Activated CD4-positive, alpha-beta T cell treated with anti-CD3 and anti-CD28 coated beads for 48 hours (primary cell): ENCODE measurements at places on chromosomes 12 and 14.

DNA sequence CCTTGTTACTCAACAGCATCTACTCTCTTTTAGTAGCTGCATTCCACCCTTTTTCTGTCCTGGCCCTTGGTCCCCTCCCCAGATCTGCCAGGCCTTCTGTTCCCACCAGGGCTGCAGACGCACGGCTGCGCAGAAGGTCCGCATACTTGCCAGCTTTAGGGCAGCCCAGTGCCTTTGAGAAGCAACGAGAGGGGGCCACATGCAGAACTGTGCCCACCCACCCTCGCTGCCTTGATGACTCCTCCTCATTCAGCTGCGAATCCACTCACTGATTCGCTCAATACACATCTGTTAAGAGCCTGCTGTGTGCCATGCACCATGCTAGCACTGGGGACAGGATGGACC, 39.2 kb downstream of the PRIMA1 start:
- DNase-seq, result no peak

DNA sequence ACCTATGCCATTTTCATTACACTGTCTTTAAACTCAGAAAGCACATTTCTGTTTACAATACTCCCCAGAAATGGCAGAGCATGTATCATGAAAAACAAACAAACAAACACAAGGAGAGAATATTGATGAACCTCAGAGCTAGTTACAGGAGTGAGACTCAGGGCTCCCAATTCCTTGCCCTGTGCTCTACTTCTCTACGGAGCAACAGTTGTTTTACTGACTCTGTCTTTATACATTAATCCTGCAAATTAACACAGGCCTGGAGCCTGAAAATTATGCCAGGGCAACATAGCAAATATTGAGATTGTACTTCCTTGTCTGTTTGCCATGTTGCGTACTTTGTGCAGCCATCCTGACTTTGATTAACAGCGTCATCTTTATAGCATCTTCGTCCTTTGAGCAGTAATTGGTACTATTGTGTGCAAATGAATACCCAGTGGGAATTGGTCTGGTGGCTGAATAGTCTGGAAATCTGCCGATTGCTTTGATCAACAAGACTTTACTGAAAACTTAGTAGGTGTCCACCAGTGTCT, 15.2 kb upstream of the AKAP6 start:
- no peak for DNase-seq

GRCh38 chr14:29054119-29054518, 287.5 kb downstream of the FOXG1 start:
- no peak for DNase-seq

DNA sequence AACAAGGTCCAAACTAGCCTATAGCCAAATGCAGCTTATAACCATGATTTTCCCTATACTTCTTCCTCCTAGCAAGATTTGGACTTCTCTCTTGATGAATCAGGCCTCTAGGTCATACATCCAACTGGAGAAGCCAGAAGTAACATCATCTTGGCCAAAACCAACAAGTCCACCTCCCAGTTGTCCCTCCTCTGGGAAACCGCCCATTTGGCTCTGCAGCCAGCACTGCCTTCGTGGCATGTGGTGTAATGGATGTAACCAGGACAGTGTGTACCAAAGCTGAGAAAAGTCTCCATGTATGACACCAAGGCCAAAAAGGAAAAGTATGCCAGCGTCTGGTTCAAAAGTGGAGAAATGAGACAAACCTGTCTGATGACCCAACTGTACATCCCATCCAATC, 59.3 kb upstream of the VASH1 start:
- DNase-seq, result no peak

GRCh38 chr14:33232031-33232430, 293.4 kb downstream of the NPAS3 start:
- no peak for DNase-seq

- no peak for DNase-seq
Measured at GRCh38 chr12:9727813-9728212, 5.1 kb downstream of the CLECL1 start.
